A549 treated with dexamethasone at 1 μM for 4 hours (cell line): ENCODE measurements at places on chromosomes 1 and 21. TPM values are rescaled to one million over a fixed set of nuclear protein-coding genes. Genes with fewer than 3 reads are reported as not detected.

Gene RAB25
- total RNA-seq: 0.16 TPM in 1 of 5 replicates, not detected in the others

Gene ZBTB8B
- total RNA-seq: not detected in 5 replicates

Gene C1orf141
- total RNA-seq: not detected in 5 replicates

Gene KIAA0319L
- 13.8 to 16.8 TPM (median 15.9 TPM) in 5 replicates for total RNA-seq

Gene NTMT2
- not detected in 5 replicates for total RNA-seq

Gene CCDC190
- total RNA-seq: not detected in 5 replicates

Gene DNAH14
- 12.7 to 16.2 TPM (median 13.4 TPM) in 5 replicates for total RNA-seq

Gene ZNF683
- total RNA-seq: not detected in 5 replicates

Gene KRTAP11-1
- 0.09 TPM in 1 of 5 replicates, not detected in the others for total RNA-seq

Gene PNRC2
- 29.7 to 39.8 TPM (median 36.7 TPM) in 5 replicates for total RNA-seq

Gene ERICH3
- total RNA-seq: not detected in 5 replicates

Gene ARMH1
- 0.35 to 1.2 TPM (median 0.71 TPM) in 5 replicates for total RNA-seq

Gene OBSCN
- total RNA-seq: 2.2 to 6.7 TPM (median 4.3 TPM) in 5 replicates

Gene SLC44A3
- total RNA-seq: 1.3 to 1.8 TPM (median 1.7 TPM) in 5 replicates

Gene FAM131C
- 12.6 to 20.3 TPM (median 19.8 TPM) in 5 replicates for total RNA-seq

Gene LRRC71
- 0.08 to 0.12 TPM (median 0.10 TPM) in 5 replicates for total RNA-seq

Gene RGS13
- not detected in 5 replicates for total RNA-seq

Gene SLC22A15
- 0.64 to 0.92 TPM (median 0.82 TPM) in 5 replicates for total RNA-seq

Gene LENEP
- total RNA-seq: not detected in 5 replicates

Gene CD101
- 0.14 to 0.58 TPM (median 0.49 TPM) in 5 replicates for total RNA-seq
